Amniotic stem cell (primary cell): ENCODE measurements at places on chromosomes 1 and 21.

DNA sequence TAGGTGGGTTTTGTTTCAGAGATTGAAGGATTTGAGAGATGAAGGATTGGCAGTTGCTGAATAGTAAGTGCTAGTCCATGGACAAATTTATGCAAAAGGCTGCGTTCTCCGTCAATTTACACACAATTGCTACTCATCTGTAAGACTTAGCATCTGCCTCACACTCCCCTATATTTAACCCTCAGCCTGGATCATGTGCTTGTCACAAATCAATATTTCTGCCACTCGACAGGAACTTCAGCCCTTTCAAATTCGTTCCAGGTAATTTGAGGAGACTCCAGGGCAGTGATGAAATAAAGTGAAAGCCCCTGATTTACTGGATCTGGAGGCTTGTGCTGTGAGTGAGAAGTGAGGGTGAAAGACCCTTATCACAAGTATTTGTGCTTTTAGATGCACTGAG is 105.6 kb upstream of the UBE2U start:
- no peak for DNase-seq

- DNase-seq, result peak; percentile 19
These were observed 11.9 kb downstream of the STX6 start for GRCh38 chr1:181010789-181011188.

GRCh38 chr1:19412654-19413053 is 72.7 kb downstream of the CAPZB start:
- DNase-seq, result no peak

GRCh38 chr1:1204425-1204920 is 1.9 kb downstream of the TNFRSF18 start:
- no peak for DNase-seq

GRCh38 chr1:211305044-211305443 is 21.6 kb upstream of the TRAF5 start:
- peak; percentile 32 for DNase-seq

DNA sequence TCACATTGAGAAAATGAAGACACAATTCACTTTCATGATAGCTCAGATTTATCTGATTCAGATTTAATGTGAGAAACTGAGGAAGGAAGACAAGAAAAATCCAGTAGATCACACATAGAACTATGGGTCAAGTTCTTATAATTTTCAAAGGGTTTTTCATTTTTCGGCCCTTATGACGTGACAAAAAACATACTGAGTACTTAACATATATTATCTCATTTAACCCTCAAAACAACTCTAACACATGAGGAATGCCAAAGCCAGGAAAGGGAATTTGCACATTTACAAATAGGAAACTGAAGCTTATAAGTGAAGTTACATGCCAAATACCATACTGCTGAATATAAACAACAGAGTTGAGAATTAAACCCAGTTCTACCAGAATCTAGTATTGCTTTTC is 27.6 kb downstream of the SOD1 start:
- DNase-seq, result no peak

- no peak for DNase-seq
These were observed 25.2 kb upstream of the TMEM200B start for GRCh38 chr1:29148656-29149491.

- no peak for DNase-seq
These were observed 65.7 kb upstream of the APP start for GRCh38 chr21:26236281-26236680.

DNA sequence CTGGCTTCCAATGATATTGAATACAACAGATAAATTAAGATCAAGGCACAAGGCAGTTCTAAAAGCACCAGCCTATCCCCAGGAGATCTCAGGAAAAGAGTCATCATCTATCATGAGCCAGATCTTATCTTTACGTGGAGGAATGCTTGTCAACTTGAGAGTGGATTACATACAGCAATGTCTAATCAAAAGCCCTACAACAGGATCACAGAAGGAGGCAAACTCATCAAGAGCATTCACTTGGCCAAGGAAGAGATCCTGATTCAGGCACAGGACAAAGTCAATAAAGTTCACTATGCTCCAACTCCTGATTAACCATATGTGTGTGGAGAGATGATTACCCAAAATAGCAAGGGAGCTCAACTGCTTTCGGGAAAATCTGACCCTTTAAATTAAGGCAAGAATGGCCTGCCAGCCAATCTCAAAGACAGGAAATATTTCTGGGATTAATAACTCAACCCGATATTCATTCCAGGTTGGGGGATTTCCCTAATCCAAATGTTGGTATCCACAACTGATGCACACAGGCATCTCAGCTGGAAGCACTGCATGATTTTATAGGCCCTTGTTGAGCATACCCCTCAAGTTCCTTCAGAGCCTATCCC is 33.7 kb downstream of the TBX15 start:
- no peak for DNase-seq

DNA sequence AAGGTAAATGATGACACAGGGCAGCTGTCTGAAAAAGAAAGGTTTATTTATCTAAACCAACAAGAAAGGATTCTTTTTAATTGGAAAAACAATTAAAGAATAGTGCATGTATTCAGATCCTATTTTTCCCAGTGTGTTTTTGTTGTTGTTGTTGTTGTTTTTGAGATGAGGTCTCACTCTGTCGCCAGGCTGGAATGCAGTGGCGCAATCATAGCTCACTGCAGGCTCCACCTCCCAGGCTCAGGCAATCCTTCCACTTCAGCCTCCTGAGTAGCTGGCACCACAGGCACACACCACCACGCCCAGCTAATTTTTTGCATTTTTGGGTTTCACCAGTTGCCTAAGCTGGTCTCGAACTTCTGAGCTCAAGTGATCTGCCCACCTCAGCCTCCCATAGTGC is 22.1 kb downstream of the NEK2 start:
- no peak for DNase-seq

- DNase-seq, result no peak
These were observed 3.3 kb downstream of the FNDC10 start for GRCh38 chr1:1596493-1597274.

DNA sequence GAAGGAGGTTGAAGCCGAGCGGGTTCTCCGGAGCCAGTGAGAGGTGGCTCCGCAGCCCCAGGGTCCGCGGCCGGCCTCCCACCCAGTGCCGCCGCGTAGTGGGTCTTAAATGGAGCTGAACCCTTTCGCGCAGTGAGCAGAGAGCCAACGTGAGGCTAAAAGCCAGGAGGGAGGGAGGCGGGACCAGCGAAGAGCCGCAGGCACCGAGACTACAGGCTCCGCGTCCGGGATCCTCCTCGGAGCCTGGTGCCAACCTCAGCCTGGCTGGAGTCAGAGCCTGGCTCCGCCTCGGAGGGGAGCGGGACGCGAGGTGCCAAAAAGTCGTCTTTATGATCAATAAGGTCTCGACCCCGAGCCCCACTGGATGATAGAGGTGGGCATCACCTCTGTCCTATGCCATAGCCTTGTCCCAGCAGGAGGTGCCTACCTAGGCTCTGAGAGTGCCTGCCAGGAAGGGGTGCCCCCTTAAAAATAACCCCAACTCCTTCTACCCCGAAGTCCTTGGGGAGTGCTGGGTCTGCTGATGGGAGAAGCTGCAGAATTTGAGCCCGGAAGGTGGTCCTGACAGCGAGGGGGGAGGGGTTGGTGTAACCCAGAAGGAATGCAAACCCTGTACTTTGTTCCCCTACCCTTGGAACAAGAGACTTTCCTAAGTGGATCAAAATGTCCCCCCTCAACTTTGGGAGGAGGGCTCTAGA is 1.6 kb downstream of the IGSF21 start:
- DNase-seq, result no peak

- no peak for DNase-seq
These were observed 17.0 kb upstream of the CD101 start for GRCh38 chr1:116984406-116985160.

DNA sequence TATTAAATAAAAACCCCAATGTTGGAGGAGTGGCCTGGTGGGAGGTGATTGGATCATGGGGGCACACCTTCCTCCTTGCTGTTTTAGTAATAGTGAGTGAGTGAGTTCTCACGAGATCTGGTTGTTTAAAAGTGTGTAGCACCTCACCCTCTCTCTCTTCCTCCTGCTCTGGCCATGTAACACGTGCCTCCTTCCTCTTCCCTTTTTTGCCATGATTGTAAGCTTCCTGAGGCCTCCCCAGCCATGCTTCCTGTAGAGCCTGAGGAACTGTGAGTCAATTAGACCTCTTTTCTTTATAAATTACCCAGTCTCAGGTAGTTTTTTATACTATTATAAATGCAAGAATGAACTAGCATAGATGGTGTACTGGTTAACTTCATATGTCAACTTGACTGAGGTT is 68.0 kb downstream of the CCDC30 start:
- no peak for DNase-seq

DNA sequence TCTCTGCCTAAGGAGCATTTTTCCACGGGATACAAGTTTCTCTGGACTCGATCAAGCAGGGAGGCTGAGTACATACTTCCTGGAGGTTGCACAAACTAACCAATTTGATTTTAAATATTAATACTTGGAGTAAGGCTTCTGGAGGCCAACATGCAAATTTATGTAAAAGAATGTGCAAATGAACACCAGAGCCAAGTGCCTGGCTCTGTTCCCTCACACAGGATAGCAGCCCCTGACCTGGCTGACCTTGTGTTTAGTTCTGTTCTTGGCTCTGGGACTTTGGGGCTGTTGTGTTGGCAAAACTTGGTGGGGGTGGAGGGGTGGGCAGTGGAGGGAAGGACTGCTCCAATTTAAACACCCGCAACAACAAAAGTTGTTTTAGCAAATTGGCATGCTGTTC is 34.2 kb downstream of the CNIH3 start:
- no peak for DNase-seq

DNA sequence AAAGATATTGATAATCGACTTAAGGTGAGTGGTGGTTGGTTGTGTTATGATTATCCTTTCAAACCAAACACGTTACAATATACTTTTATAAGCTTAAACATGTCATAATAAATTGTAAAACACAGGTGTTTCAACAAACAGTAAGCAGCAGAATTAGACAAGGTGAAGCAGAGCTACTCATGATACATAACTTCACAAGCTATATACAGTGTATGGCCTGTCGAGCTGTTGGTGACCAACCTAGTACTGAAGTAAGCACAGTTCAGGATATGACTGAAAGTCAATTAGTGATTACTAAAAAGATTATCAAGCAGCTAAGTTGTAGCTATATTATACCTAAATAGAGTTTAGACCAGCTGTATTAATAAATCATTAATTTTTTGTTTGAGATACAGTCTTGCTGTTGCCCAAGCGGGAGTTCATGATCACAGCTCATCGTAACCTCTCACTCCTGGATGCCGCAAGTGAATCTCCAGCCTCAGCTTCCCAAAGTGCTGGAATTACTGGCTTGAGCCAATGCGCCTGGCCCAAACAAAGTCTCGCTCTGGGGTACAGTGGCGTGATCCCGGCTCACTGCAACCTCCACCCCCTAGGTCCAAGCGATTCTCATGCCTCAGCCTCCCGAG is 148.1 kb downstream of the EIF4G3 start:
- no peak for DNase-seq

DNA sequence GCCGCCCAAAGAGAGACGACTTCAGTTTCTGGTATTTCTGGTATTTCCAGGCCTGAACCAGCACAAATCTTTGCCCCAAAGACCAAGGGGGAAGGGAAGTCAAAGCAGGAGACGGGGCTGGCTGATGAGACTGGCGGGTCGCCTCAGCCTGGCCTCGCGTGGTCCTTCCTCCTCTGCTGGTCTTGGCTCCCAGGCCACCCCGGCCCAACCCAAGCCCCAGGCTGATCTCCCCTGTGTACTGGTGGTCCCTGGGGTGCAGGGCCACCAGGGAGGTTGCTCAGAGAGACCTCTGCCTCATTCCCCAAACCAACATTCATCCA is 19.9 kb downstream of the WNT4 start:
- DNase-seq, result no peak

DNA sequence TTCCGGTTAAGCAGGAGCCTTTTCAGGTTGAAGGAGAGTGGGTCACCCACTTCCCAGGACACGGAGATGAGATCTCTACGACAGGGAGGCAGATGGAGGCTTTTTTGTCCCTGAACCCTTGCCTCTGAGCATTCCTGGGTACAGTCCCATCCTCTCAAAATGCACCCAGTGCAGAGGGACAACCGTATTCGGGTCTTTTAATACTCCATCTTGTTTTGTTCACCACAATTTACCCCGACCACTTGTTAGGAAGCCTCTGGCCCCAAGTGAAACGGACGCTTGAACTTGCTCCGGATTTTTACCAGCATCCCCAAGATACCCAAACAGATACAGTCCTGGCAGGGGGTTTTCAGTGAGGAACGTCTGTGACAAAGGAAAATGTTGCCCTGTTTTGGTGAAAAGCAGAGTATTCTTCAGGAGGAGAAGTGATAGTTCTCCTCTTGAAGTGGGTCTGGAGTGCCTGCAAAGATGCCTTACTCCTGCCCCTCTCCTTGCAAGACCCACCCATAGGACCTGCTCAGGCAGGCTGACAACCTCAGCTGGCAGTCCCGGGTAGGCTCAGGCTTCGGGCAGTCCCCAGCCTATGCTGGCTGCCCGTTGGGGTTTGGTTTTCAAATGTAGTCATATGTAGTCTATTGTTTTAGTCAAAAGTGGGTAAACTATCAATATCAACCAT is 669 bp upstream of the ARL8A start:
- no peak for DNase-seq

DNA sequence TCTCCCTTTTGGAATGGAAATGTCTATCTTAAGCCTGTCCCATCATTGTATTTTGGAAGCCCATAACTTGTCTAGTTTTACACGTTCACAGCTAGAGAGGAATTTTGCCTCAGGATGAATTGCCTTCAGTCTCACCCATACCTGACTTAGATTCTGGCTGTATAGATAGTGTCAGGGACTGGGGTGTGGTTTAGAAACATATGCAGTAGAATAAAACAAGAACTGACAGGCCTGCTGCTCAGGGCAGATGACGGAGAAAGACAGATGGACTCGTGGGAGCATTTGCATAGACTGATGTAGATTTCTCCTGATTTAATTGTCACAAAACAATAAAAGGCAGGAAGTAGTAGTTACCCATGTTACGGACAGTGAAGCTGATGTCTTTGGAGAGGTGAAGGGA is 166.7 kb downstream of the UCK2 start:
- DNase-seq, result no peak

GRCh38 chr1:37009521-37009920 is 24.8 kb downstream of the GRIK3 start:
- DNase-seq, result no peak

GRCh38 chr1:224670506-224670905 is 54.4 kb downstream of the CNIH3 start:
- no peak for DNase-seq

DNA sequence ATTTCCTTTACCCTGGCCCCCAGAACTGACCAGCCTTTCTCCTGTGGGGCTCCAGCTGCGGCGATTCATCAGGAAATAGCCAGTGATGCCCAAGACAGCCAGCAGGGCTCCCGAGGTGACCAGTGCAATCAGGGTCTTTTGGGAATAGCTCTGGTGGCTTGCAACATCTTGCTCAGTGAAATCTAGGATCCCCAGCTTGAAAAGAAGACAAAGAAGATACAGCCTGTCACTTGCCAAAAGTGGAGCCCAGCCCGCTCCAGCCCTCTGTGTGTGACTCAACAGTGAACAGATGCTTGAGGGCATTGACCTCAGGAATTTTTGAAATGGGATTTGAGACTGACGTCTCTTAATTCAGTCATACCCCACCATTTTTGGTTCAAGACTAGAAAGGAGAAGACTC is 22.3 kb downstream of the CD34 start:
- peak; percentile 12 for DNase-seq

GRCh38 chr1:3746830-3747521 is 5.3 kb upstream of the CCDC27 start:
- DNase-seq, result no peak
